ENCODE measurements at places on chromosomes 5 and 9.

DNA sequence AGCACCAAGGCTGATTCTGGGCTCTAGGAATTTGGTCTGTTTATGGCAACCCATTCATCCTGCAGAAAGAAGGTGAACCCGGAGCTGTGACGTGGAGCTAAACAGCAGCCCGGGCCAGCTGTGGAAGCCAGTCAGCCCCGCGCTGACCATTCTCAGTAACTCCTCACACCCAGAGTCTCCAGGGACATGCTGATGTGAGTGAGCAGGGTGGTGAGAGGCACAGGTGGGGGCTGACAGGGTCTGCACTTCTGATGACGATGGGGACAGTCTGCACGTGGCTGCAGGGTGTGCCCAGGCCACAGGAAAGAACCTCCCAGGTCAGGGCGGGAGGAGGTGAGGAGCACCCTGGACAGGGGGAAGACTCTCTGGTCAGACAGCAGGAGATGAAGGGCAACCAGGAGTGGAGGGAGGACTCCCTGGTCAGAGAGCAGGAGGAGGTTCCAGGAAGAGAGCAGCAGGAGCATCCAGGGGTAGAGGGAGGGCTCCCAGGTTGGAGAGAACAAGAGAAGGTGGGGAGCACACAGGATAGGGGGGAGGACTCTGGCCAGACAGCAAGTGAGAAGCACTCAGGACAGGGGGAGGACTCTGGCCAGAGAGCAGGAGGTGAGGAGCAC, 26.1 kb upstream of the SLC6A3 start:
- DNase-seq: no peak

- peak; percentile 87 for DNase-seq
Measured at GRCh38 chr5:82387001-82387818, 109.1 kb upstream of the RPS23 start.

DNA sequence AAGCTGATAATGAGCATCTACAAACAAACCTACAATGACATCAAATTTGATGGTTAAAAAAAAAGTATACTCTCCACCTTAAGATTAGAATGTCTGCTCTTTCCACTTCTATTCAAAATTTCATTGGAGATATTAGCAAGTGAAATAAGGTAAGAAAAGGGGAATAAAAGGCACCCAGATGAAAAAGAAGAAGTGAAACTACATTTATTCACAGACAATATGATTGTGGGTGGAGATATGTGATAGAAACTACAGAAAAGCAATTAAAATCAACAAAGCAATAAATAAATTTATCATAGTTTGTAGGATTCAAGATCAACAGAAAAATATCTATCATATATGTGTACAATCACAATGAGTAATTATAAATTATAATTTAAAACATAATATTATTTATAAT, 395.1 kb upstream of the CCNH start:
- DNase-seq: no peak

- no peak for DNase-seq
Measured at GRCh38 chr5:143343042-143343441, 60.4 kb downstream of the NR3C1 start.
